ENCODE measurements at places on chromosomes 6 and 20.

DNA sequence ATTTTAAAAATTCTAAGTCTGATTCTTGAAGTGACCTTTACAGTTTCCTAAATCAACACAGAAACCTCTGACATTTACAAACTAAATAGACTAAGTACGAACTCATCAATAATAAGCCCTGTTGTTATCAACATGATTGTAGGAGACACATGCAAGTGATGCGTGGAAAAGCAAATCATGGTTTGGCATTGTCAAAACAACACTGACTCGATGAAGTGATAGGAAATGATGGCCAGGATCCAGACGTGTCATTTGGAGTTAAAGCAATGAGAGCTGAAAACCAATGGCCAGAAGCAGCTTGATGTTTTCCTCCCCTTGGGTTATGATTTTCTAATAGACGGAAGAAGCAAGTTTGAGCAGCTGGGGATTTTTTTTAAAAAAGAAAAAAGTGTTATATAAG is 117.4 kb upstream of the FAM184A start:
- no peak for DNase-seq

- DNase-seq, result peak; percentile 79
Observed at GRCh38 chr6:39347906-39348585, 25.5 kb upstream of the KCNK16 start.

GRCh38 chr6:44780161-44780560 is 392.7 kb downstream of the CDC5L start:
- no peak for DNase-seq

DNA sequence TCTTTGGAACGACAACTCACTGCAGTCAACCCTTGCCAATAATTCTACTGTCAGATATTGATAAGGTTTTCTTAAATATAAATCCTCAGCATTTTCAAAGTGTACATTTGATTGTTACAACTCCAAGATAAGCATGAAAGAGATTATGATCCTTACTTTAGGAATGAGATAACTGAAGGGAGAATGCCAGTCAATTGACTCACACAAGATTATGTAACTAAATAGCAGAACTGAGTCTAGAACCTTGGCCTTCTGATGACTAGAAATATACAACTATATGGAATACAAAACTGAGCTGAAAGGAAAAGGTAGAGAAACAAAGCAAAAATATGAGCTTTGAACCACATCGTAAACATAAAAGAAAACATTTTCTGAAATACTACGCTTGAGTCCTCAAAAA is 26.9 kb upstream of the STXBP5 start:
- DNase-seq, result no peak

DNA sequence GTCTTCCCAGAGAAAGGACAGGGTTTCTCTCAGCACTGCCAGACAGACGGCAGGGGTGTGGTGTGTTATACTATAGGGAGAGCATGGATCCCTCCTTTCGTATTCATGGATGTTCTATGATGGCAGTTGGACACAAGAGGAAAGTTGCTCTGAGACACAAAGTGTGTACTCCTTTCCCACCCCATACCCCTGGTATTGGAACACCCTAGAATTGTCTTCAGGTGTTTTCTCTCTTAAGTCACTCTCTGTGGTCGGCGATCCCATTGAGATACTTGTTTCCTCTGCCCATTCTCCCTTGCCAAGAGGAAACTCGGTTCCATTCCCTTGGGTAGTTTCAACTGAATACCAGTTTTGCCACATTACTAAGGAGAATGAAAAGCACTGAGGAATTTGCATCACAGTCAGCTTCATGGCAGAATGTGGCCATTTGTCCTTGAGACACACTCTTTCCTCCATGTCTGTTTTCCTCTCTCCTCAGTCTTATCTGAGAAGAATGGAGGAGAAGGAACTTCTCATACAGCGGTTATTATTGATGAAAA is 53.4 kb downstream of the RNF182 start:
- no peak for DNase-seq

DNA sequence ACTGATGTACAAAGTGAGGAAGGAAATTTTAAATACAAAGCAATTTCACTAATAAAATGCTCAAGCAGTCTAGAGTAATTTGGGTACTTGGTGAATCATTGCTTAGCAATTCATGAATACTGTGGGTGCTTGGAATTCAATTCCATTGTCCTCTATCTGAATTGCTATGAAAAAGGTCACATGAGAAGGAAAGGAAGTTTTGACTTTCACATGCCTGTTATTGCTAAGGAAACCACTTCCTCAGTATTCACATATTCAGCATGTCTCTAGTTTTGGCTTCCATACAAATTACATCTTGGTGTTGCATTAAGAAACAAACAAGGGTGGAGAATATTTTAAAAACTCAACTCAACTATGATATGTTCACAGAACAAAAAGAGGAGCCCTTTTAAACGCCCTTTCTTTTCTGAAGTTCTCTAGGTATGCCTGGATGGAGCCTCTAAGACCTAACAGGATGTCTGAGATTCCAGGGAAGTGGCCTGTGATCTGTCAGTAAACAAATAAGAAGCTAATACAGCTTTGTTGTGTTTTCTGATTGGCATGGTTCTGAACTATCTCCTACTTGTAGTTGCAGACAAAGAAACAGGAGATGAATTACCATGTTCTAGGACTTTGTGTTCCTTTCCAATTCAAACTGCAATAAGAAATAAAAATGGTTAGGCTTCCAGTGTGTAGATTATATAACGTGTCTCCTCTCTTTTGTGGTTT is 190.4 kb downstream of the OGFRL1 start:
- no peak for DNase-seq

GRCh38 chr20:31605902-31606803 is 1.1 kb downstream of the ID1 start:
- peak; percentile 53 for DNase-seq

DNA sequence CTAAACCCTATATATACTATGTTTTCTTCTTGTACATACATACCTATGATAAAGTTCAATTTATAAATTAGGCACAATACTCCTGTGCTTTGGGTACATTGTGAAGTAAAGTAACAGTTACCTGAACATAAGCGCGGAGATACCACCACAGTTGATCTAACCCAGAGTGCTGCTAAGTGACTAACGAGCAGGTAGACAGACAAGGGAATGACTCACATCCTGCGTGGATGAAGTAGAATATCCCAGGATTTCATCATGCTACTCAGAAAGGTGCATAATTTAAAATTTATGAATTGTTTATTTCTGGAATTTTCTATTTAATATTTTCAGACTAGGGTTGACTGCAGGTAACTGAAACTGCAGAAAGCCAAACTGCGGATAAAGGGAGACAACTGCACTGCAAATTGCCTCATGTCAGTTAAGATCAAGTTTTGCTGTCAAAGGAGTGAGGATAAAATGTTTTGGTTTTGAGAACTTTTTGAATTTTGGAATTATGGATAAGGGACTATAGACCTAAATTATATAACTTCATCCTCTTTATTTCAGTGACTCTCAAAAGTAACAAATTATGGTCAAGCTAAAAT is 14.4 kb downstream of the MKKS start:
- no peak for DNase-seq

- no peak for DNase-seq
Observed at GRCh38 chr20:4730780-4731179, 9.1 kb downstream of the PRND start.

- no peak for DNase-seq
Observed at GRCh38 chr6:17115251-17116116, 13.6 kb downstream of the STMND1 start.
